ENCODE measurements at places on chromosomes 2 and 18. TPM values are rescaled to one million over a fixed set of nuclear protein-coding genes. Genes with fewer than 3 reads are reported as not detected.
A peak's percentile ranks its signal among the peaks of the same experiment; 100 is the strongest.

Gene ATP8B1
- 0.05 TPM for total RNA-seq

DNA sequence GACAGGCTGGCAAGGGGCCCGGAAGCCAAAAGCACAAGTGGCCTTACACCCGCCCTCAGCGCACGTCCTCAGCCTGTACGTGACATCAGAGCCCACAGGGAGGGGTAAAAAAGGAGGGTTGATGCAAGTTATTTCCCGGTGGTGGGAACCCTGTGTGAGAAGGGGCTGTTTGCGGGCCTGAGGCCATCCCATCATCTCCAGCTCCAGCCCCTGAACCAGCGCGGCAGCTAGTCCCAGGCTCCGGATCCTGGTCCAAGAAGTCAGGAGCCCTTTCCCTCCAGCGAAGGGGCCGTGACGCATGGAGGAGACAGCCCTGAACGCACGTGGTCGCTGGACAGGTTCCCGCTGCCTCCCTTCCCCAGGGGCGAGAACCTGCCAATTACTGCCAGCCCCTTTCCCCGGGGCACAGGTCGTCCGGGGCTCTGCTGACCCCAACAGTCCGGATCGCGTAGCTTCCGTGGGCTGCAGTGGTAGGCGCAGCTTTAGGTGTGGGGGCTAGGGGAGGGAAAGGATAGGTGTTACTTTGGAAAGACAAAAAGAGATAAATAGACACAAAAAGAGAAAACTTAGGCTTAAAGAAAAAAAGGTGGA, 1.3 kb upstream of the LRP2 start:
- peak; percentile 32 for DNase-seq

Gene NYAP2
- 0.36 TPM for total RNA-seq

- DNase-seq: no peak
These were observed 219.5 kb downstream of the SOX11 start for GRCh38 chr2:5911718-5912117.

- DNase-seq: no peak
These were observed 32.6 kb upstream of the KCMF1 start for GRCh38 chr2:84938194-84938879.

DNA sequence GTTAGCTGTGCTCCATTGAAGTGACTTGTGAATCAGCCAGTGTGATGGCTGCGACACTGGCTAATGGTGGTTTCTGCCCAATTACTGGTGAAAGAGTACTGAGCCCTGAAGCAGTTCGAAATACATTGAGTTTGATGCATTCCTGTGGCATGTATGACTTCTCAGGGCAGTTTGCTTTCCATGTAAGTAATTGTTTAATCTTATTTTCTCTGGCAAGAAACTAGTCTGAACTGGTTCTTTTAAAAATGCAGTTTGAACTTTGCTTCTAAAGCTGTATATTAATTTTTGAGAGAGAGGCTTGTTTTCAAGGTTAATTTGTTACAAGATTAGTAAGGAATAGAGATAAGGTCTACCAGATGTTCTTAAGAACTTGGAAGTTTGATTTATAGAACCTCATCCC, 46.7 kb downstream of the GLS start:
- DNase-seq: no peak

DNA sequence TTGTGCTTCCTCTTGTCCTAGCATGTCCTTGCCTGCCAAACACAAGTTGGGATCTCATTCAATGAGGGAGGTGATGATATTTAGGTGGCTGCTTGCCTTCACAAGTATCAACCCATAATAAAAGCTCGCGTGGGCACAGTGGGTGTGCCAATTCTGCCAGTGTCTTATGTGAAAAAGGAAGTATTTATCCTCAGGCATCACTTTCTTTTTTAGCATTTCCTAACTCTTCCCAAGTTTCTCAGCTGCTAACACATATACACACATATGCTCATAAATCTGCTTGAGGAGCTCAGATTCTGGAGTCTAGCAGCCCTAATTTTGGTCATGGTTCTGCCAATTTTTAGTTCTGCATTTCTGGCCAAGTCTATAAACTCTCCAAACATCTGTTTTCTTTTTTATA, 319.5 kb upstream of the HNMT start:
- DNase-seq: no peak

Measured in neural crest cell (in vitro differentiated cells).